ENCODE measurements at places on chromosomes 11 and 22. TPM values are rescaled to one million over a fixed set of nuclear protein-coding genes. Genes with fewer than 3 reads are reported as not detected.

DLG2 gene
- total RNA-seq: 1.3 TPM

DNA sequence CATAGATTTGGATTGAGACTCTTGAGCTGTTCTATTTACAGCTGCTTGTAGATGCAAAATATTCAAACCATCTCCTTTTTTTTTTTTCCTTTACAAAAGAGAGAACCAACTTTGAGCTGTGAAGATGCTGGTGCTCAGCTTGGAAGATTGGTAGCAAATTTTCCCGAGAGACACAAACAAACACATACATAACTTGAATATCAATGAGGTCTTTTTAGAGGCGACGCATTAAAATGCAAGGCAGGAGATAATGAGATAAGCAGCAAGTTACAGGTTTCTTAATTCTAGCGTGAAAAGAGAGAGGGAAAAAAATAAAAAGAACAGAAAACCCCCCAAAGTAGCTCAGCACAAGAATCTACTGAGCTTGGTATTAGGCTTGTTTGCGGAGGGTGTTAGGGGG is 247.0 kb upstream of the SORL1-AS1 start:
- DNase-seq: no peak

DNA sequence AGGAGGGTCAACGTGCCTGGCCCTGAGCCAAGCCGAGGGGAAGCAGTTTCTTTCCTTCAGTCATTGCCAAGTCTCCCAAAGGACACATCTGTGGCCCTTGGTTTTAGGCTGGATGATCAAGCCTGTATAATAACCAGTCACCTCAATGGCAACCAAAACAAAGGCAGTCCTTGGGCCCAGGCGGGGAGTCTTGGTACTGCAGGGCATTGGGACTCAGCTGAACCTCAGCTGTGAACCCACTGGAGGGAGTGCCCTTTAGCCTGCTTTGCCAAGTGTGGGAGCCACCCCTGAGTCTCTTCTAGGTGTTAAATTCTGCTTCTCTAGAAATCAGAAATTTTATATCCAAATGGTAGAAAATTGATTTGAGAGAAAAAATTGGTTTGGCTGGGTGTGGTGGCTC is 36.9 kb downstream of the CPT1A start:
- DNase-seq: no peak

NTM gene
- total RNA-seq: not detected

- no peak for DNase-seq
Observed at GRCh38 chr22:38841635-38842034, 2.2 kb downstream of the NPTXR start.

GRCh38 chr11:74444173-74444826 is 23.0 kb downstream of the KCNE3 start:
- DNase-seq: no peak

- no peak for DNase-seq
Observed at GRCh38 chr11:1323774-1324173, 14.3 kb upstream of the TOLLIP start.

ALX4 gene
- total RNA-seq: not detected

OR10D3 gene
- total RNA-seq: not detected

DNA sequence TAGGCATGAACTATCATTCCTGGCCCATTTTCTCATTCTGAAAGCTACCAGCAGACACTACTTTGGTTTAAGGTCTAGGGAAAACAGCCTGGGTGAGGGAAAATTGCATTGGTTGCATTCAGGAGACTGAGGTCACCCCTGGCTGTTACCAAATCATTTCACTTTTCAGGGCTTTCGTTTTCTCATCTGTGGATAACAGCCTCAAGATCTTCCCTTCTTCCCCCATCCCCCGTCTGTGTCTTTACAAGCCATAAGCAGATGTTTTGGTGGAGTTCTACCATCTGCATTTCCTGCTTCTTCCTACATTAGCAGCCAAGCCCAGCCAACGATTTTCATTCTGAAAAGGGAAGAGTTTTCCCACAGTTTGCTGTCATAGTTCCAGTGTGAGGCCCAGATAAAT is 130.4 kb downstream of the HIPK3 start:
- DNase-seq: no peak

GRCh38 chr11:66478729-66479393 is 1.4 kb upstream of the DPP3 start:
- DNase-seq: peak; percentile 27

- no peak for DNase-seq
Observed at GRCh38 chr11:8267831-8268529, 4.3 kb upstream of the LMO1 start.

- DNase-seq: no peak
Observed at GRCh38 chr22:46827136-46827780, 64.8 kb downstream of the TBC1D22A start.

YPEL4 gene
- not detected for total RNA-seq

LDHAL6A gene
- total RNA-seq: not detected

DNA sequence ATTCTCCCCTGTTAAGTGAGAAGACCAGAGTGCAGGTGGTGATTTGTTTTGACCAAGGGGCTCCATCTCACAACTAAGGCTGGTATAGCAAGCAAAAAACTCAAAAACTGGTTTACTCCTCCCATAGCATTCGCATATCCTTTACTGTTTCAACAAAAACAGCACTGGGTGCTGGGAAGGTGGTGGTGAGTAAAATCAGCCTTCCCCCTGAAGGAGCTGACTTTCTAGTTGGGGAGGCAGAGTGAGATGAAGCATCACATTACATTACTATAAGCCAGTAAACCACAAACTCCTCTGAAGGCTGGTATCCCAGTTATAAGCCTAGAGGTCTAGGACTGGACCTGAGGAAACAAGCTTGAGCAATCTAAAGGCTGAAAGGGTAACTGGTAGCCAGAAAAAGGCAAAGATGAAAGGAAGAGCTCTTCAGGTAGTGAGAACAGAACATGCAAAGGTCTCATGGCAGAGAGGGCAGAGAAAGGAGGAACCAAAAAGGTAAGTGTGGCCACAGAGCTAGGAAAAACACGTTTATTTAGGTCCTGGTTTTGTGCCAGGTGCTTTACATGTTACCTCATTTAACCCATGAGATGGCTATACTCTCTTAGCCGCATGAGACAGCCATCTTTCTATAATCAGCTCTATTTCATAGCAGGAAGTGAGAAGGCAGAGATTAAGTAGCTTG is 22.3 kb downstream of the TMEM123 start:
- DNase-seq: no peak

GRCh38 chr11:14949437-14950147 is 22.6 kb downstream of the CALCA start:
- DNase-seq: no peak

DNA sequence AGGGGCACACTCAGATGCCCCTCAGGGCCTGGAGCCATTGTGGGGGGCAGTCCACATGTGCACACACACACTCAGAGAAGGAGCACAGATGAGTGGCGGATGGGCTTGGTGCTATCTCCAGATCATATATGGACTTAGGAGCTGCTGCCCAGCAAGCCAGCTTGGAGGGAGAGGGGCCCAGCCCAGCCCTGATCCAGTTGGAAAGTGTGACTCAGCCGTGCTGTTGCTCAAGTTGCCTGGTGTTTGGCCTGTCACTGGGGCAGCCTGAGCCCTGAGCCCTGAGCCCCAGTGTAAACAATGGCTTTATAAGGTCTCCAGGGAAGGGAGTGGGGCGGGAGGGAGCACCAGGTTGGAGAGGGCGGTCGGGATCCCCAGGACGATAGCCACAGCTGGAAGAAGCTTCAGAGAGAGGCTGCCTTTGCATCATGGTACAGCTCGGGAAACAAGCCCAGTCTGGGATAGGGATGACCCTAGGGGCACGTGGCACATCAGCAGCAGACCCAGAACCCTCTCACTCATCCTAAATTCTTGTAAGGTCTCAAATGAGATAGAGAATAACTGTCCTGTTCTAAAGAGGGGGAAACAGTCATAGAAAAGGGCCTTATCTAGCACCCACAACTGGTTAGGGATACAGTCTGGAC is 4.8 kb downstream of the SELENOM start:
- no peak for DNase-seq

GRCh38 chr11:11387622-11388305 is 34.7 kb upstream of the CSNK2A3 start:
- no peak for DNase-seq

DNA sequence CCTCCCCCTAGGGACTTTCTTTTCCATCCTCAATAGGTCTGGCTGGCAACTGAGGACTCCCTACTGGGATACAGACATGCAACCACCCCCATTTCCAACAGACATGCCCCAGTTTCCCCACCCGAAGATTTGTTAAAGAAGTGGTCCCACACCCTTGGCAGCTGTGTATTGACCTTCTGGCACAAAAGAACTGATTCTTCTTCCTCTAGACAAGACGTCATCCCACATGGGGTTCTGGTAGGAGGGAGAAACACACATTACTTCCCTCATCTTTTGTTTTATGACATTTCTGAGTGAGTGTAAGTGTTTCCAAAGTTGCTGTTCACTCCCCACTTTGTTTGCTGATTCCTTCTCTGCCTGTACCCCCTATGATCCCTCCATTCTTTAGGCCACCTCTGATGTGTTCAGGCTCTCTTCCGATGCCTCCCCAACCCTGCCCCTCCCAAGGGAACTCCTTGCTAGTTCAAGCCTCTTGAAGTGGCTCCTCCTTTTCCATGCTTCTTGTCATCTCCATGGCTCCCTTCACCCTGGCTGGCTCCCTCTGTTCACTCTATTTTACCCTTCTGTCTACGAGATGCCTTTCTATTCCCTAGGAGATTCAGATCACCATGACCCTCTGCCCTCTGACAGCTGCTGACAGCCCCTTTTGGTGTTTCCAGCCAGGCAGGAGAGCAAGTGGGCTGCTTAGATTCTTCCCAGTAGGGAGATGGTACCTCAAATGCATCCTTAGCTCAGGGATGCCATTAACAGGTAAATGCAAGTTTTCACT is 4.3 kb downstream of the KIRREL3 start:
- DNase-seq: no peak

GRCh38 chr11:201966-202365 is 5.2 kb downstream of the BET1L start:
- DNase-seq: no peak
